ENCODE measurements at places on chromosomes 4 and X. TPM values are rescaled to one million over a fixed set of nuclear protein-coding genes. Genes with fewer than 3 reads are reported as not detected.
A peak's percentile ranks its signal among the peaks of the same experiment; 100 is the strongest.

The RAB41 gene
- polyA plus RNA-seq: 0.26 TPM

- no peak overlapping the region for H3K27ac ChIP-seq
- H3K36me3 ChIP-seq: no peaks in the 10 kb centered on the region
- H3K4me3 ChIP-seq: no peak overlapping the region
- no peak for DNase-seq
- H3K4me1 ChIP-seq: no peaks in the 10 kb centered on the region
- no peaks in the 10 kb centered on the region for H3K27me3 ChIP-seq
These were observed 638.5 kb upstream of the FAM241A start for GRCh38 chr4:111506706-111507105.

GRCh38 chr4:86950831-86951525 is 16.2 kb downstream of the AFF1 start:
- no peaks in the 10 kb centered on the region for H3K36me3 ChIP-seq
- H3K27ac ChIP-seq: no peak overlapping the region
- no peak overlapping the region for H3K4me3 ChIP-seq
- H3K4me1 ChIP-seq: peaks cover 11% of the 10 kb centered on the region
- no peaks in the 10 kb centered on the region for H3K27me3 ChIP-seq

DNA sequence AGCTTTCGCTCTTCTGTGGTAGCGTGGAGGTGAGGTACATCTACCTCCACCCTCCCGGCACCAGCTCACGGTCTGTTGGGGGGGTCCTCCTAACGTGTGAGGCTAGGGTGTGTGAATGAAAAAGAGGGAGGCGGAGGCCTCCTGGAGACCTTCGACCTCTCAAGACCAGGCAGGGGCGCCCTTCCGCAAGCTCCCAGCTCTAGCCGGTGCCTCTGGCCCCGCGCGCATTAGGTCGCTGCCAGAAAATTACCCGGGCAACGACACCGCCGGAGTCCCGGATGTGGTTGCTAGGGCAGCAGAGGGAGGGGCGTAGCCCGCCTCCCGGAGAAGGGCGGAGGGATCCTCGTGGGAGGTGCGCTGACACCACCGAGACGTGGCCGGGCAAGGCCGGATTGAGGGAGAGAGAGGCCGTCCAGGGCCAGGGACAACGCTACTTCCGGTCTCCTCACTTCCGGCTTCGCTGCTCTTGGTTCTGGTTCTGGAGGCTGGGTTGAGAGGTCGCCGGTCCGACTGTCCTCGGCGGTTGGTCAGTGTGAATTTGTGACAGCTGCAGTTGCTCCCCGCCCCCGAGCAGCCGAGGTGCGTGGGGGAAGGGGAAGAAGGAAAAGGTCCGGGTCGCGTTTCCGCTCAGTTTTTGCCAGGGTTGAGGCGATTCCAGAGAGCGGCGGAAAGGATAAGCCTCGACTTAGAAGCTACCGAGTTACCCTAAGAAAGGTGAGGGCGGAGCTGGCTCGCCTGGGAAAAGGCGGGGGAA is at the start of the genes ARFIP1 and TIGD4:
Gene ARFIP1, plus strand, starts transcription at position 442 of the 754 bp plus-strand sequence. CDS start 49,680 bp downstream, outside the sequence.
Gene TIGD4, minus strand, starts transcription at position 218 of the 754 bp plus-strand sequence. CDS start 8,726 bp downstream, outside the sequence.
- no peaks in the 10 kb centered on the region for H3K27me3 ChIP-seq
- H3K36me3 ChIP-seq: no peaks in the 10 kb centered on the region
- peak within 1 kb of the TSS; percentile 73 for H3K4me3 ChIP-seq
- H3K27ac ChIP-seq: peak within 1 kb of the TSS; percentile 92
- DNase-seq: peak; percentile 97

- no peak for DNase-seq
- H3K4me1 ChIP-seq: peaks cover 15% of the 10 kb centered on the region
- no peak overlapping the region for H3K4me3 ChIP-seq
- H3K27me3 ChIP-seq: no peaks in the 10 kb centered on the region
These were observed 133.0 kb upstream of the RASGEF1B start for GRCh38 chr4:81604683-81605218.

The ACE2 gene
- polyA plus RNA-seq: 0.45 TPM

DNA sequence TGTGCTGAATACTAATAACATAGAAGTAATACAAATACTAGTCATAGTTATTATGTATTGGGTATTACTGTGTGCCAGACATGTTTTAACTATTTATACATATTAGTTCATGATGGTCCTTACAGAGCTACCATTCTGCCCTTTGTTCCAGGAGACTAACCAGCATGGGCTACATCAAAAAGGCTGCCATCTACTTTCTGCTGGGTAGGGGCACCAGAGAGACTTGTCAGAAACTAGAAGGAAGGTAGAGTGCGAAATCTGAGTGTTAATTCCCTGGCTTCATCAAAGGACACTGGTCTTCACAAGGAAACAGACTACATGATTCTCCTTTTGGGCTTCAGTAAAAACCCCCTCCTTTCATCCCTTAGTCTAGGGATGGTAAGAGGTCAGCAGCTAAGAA is 347.8 kb downstream of the GBA3 start:
- H3K36me3 ChIP-seq: no peaks in the 10 kb centered on the region
- DNase-seq: no peak
- H3K4me1 ChIP-seq: no peaks in the 10 kb centered on the region
- no peak overlapping the region for H3K27ac ChIP-seq
